ENCODE measurements at places on chromosomes 13 and 19. TPM values are rescaled to one million over a fixed set of nuclear protein-coding genes. Genes with fewer than 3 reads are reported as not detected.

- DNase-seq, result no peak
Observed at GRCh38 chr19:30335306-30335886, 36.8 kb upstream of the ZNF536 start.

DNA sequence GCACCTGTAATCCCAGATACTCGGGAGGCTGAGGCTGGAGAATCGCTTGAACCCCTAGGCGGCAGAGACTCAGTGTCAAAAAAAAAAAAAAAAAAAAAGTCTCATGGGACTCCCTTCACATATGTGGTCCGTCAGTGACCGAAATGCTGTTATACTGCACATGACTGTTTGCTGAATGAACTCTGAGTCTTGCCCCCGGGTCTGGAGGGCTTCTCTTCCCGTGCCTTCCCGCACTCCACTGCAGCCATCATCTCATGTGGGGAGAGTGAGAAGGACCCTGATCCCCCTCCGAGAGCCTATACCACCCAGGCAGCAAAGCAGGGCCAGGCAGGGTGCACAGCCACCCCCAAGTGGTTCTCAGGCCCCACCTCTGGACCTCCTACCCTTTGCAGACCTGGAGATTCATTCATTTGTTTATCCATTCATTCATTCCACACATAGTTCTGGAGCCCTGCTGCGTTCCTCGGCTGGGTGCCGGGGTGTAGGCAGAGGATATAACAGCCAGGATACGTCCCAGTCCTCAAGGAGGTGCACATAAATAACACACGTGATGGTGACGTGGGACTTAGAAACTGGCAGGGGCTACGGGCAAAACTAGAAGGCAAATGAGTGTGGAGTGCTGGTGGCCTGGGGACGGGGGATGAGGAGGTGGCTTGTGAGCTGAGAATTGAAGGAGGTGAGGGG lies 14.2 kb downstream of the NDUFA11 start:
- DNase-seq, result no peak

Gene PLIN4
- 21.9 TPM for total RNA-seq

DNA sequence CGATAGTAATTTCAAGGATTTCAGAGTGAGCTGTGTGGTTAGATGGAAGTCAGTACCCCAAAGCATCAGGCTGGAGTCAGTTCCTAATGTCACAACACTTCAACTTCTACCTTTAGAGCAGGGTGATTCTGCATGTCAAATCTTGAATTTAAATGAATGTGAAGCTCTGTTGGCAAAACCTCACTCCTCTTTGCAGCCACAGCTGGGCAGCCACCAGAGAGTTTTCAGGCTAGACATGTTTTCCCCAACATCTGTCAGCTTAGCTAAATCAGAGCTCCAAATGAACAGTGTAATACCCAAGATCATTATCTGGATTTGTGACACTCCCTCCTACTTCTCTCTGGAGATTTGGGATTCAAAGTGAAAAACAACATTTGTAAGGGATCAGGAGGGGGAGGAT lies 33.7 kb upstream of the OLFM4 start:
- DNase-seq, result no peak

Gene C1QTNF9B
- total RNA-seq, result not detected

GRCh38 chr13:59360108-59360507 lies 803.6 kb downstream of the DIAPH3 start:
- DNase-seq, result no peak

DNA sequence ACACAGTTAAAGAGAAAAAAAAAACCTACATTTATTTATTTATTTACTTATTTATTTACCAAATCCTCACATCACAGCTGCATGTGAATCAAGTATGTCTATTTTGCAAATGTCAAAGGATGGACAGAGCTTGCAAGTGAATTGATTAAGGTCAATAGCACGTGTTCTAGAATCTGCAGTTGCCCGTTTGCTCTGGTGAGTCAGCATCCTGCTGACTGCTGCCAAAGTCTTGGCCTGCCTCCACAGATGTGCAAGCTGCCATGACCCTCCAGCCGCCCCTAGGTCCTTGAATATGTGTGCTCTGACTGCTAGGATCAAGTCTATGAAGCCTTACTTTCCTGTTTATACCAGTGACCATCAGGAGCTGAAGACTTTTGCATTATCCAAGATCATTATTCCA lies 320.6 kb downstream of the GPC5 start:
- no peak for DNase-seq
